ENCODE measurements at places on chromosomes 7 and 10. TPM values are rescaled to one million over a fixed set of nuclear protein-coding genes. Genes with fewer than 3 reads are reported as not detected.

DNA sequence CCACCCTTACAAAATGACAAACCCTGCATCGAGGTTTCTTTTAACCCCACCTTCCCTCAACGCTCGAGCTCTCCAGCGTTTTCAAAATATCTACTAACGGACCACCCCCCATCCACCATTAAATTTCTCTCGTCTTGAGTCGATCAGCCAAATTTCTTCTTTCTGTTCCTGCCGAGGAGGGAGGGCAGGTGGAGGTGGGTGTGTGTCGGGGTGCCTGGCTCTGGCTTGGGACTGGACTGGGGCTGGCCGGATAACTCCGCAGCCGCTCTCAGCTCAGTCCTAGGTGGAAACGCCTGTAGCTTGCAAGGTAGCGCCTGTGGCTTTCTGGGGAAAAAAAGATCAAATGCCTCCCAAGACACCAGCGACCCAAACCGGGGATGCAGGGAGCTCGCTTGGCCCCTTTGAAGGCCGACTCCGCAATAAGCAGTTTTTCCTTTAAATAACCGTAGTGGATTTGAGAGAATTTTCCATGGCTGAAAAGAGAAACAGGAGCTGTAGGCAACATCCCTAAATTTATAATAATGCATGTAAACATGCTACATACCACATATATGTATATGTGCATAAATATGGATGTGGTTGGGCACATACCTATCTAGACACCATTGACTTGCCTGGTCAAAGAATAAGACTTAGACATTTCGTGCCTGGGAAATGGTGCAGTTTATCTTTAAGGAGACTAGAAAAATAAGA, 1.9 kb upstream of the TMEM178B start:
- peaks cover 12% of the 10 kb centered on the region for H3K36me3 ChIP-seq
- peak overlapping the region; percentile 82 for H3K4me3 ChIP-seq
- peaks cover 16% of the 10 kb centered on the region for H3K4me1 ChIP-seq
- peaks cover 46% of the 10 kb centered on the region for H3K27me3 ChIP-seq

DNA sequence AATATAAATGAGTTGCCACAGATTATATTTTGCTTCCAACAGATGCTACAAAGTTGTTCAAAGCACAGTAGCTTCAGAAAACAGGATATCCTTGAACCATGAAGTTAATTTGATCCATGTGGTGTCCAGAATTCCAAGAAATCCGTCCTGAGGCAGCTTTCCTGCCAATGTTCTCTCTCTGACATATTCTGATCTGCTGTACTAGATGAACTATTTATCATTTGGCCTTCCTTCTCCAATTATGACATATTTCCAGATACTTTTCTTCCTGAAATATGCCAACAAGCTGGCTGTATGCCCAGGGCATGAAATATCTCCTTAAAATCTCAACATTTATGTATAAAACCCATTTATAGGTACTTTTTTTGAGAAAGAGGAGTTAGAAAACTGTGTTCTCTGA, 141.1 kb downstream of the SPAG6 start:
- no peak overlapping the region for H3K27ac ChIP-seq
- H3K36me3 ChIP-seq = no peaks in the 10 kb centered on the region
- H3K27me3 ChIP-seq = peaks cover 6% of the 10 kb centered on the region
- DNase-seq = no peak
- H3K4me1 ChIP-seq = peaks cover 16% of the 10 kb centered on the region

DNA sequence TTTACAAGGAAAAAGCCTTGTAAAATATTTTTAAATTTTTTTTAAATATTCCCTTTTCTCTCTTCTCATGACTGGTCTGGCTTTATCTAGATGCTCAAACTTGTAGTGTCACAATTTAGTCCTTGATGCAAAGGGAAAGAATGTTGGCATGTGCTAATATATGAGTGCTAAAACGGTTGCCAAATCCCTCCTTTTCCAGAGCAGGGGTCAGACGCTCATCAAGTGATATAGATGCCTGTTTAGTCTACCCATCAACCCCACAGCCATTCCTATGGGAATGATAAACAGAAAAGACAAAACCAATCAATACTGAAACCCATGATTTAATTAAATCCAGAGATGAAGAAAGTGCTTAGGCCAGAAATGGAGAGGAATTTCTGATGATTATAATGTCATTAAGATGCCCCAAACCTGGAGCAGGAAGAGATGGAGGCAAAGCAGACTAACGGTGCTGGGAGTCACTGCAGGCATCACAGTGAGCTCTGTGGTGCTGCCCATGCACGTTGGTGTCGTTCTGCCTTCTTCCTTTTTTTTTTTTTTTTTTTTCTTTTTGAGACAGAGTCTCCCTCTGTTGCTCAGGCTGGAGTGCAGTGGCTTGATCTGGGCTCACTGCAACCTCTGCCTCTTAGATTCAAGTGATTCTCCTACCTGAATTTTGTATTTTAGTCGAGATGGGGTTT, 210.1 kb upstream of the STK17A start:
- no peaks in the 10 kb centered on the region for H3K36me3 ChIP-seq
- no peak overlapping the region for H3K27ac ChIP-seq
- no peaks in the 10 kb centered on the region for H3K4me1 ChIP-seq

GRCh38 chr10:133335246-133336117, 1.2 kb downstream of the CALY start:
- no peak for DNase-seq
- H3K27ac ChIP-seq = no peak overlapping the region
- H3K4me3 ChIP-seq = peak overlapping the region; percentile 80
- H3K27me3 ChIP-seq = peaks cover 29% of the 10 kb centered on the region
- H3K36me3 ChIP-seq = no peaks in the 10 kb centered on the region

- H3K27me3 ChIP-seq = no peaks in the 10 kb centered on the region
- no peak overlapping the region for H3K4me3 ChIP-seq
- no peak for DNase-seq
- H3K36me3 ChIP-seq = no peaks in the 10 kb centered on the region
- H3K4me1 ChIP-seq = peaks cover 7% of the 10 kb centered on the region
- no peak overlapping the region for H3K27ac ChIP-seq
Observed at GRCh38 chr10:129780901-129781795, 182.9 kb downstream of the EBF3 start.

- H3K4me3 ChIP-seq = no peak overlapping the region
- H3K27me3 ChIP-seq = peaks cover 22% of the 10 kb centered on the region
- H3K27ac ChIP-seq = no peak overlapping the region
- DNase-seq = no peak
- H3K36me3 ChIP-seq = no peaks in the 10 kb centered on the region
Observed at GRCh38 chr10:98023024-98023423, 7.4 kb downstream of the CRTAC1 start.

Gene PTN
- not detected for total RNA-seq

DNA sequence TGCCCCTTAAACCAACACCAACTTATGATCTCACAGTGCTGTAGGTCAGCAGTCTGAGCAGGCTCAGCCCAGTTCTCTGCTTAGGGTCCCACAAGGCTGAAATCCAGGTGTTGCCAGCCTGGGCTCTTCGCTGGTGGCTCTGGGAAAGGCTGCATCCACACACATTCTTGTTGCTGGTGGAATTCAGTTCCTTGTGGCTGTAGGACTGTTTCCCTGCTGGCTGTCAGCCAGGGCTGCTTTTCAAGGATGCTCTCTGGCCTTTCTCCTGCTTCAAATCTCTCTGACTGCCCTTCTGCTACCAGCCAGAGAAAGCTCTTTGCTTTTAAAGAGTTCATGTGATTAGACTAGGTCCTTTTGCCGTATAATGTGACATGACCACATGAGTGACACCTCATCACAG, 15.3 kb downstream of the POLL start:
- H3K27me3 ChIP-seq = peaks cover 8% of the 10 kb centered on the region
- H3K4me3 ChIP-seq = no peak overlapping the region
- no peak for DNase-seq
- no peaks in the 10 kb centered on the region for H3K4me1 ChIP-seq

GRCh38 chr10:75512203-75512933, 80.9 kb downstream of the LRMDA start:
- H3K36me3 ChIP-seq = no peaks in the 10 kb centered on the region
- H3K4me1 ChIP-seq = peaks cover 15% of the 10 kb centered on the region
- H3K27me3 ChIP-seq = peaks cover 31% of the 10 kb centered on the region
- no peak for DNase-seq

Gene FAM180A
- not detected for total RNA-seq

DNA sequence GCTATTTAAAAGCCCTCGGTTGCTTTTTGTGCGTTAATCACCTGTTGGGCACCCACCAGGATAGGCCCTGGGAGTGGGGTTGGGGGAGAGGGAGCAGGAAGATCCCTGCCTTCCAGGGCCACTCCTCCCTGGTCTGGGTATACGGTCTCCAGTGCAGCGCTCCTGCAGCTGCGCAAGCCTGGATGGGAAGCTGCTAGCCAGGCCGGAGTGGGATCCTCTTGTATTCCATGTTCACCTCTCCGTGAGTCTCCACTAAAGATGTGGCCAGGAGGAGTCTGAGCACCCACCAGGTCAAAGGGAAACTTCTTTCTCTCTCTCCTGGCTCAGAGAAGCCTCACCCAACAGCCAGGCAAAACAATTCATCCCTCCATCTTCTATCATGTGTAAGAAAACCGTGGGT, 78.8 kb upstream of the ANLN start:
- H3K27me3 ChIP-seq = peaks cover 11% of the 10 kb centered on the region
- peaks cover 4% of the 10 kb centered on the region for H3K4me1 ChIP-seq
- no peak for DNase-seq
- no peaks in the 10 kb centered on the region for H3K36me3 ChIP-seq
- no peak overlapping the region for H3K27ac ChIP-seq
- no peak overlapping the region for H3K4me3 ChIP-seq

DNA sequence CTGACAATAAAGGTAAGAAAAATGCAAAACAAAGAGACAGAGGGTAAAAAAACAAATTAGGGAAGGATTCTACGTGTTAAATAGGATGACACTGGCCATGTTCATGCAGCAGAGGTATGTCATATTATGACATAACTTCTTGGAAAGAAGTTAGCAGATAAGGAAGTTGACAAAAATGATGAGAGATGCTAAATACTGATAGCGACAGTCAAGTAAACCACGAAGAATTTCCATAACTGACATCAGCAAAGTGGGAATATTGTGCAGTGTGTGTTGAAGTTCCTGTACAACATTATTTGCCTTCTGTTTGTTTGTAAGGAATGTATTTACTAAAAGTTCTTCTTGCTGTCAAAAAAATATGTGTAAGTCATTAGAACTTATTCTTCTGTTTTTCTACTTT, 29.5 kb downstream of the MDH2 start:
- peaks cover 3% of the 10 kb centered on the region for H3K27me3 ChIP-seq
- no peaks in the 10 kb centered on the region for H3K36me3 ChIP-seq
- H3K4me1 ChIP-seq = peaks cover 12% of the 10 kb centered on the region
- DNase-seq = no peak
- no peak overlapping the region for H3K4me3 ChIP-seq
- no peak overlapping the region for H3K27ac ChIP-seq

DNA sequence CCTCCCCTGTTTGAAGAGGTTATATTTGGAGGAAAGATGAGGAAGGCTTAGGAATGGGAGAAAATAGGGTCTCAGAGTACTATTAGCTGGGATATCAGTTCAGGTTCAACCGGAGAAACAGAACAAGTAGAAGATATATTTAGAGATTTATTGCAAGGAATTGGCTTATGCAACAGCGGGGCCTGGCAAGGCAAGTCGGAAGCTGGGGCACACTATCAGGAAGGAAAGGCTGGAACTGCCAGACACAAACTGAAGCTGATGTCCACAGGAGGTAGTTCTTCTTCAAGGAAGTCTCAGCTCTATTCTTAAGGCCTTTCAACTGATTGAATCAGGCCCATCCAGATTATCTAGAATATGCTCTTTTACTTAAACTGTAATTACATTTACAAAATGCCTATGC, 939.6 kb upstream of the C7orf33 start:
- H3K4me1 ChIP-seq = no peaks in the 10 kb centered on the region
- no peak for DNase-seq
- no peak overlapping the region for H3K27ac ChIP-seq
- H3K27me3 ChIP-seq = no peaks in the 10 kb centered on the region

Gene SLC29A3
- total RNA-seq = 3.6 TPM

DNA sequence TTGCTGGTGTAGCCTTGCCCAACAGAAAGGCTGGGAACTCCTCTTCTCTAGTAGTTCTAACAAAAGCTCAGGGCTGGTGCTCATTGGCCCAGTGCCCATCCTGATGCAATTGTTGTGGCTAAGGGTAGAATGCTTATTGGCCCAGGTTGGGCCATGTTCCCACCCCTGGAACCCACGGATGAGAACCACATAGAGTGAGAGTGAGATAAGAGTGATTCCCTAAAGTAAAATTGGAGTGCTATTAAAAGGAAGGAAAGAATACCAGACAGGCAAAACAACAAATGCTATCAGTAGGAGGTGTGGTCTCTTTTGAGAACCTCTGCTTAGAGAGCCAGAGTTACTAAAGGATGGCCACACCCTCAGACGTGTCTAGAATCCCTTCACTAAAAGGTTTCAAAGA, 49.2 kb downstream of the LGI1 start:
- DNase-seq = no peak
- H3K27me3 ChIP-seq = peaks cover 31% of the 10 kb centered on the region
- no peaks in the 10 kb centered on the region for H3K36me3 ChIP-seq
- H3K4me1 ChIP-seq = no peaks in the 10 kb centered on the region
- H3K27ac ChIP-seq = no peak overlapping the region

Gene KIN
- total RNA-seq = 13.4 TPM

- peaks cover 78% of the 10 kb centered on the region for H3K4me1 ChIP-seq
- H3K4me3 ChIP-seq = peak overlapping the region; percentile 54
- H3K27me3 ChIP-seq = no peaks in the 10 kb centered on the region
- DNase-seq = no peak
- H3K36me3 ChIP-seq = peaks cover 4% of the 10 kb centered on the region
- H3K27ac ChIP-seq = peak overlapping the region; percentile 70
Observed at GRCh38 chr10:26781797-26782196, 79.0 kb downstream of the ABI1 start.

GRCh38 chr10:62045765-62046521, 144.4 kb downstream of the ARID5B start:
- peaks cover 74% of the 10 kb centered on the region for H3K4me1 ChIP-seq
- no peak for DNase-seq

- H3K4me3 ChIP-seq = no peak overlapping the region
- peaks cover 10% of the 10 kb centered on the region for H3K27me3 ChIP-seq
- H3K4me1 ChIP-seq = no peaks in the 10 kb centered on the region
Observed at GRCh38 chr10:66931340-66931948, 5.6 kb downstream of the LRRTM3 start.

Gene FOXI2
- total RNA-seq = not detected

DNA sequence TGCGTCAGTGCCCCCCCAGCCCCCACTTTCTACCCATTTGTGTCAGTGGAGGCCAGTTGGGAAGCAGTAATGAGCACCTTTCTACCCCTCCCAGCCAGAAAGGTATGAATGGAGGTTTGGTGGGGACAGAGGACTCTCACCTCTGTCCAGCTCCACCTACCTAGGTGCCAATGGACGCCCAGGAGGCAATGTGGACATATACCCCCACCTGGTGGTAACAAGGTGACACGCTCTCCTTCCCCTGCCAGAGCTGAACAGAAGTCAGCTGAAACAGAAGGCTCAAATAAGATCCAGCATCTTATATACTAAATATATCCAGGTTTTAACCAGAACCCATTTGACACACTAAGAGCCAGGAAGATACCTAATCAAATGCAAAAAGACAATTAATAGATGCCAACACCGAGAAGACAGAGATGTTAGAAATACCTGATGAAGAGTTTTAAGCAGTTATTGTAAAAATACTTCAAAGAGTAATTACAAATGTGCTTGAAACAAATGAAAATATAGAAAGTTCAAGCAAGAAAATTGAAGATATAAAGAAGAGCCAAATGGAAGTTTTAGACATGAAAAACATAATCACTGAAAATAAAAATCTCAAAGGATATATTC, 18.4 kb upstream of the SORCS3 start:
- no peaks in the 10 kb centered on the region for H3K4me1 ChIP-seq
- no peak overlapping the region for H3K4me3 ChIP-seq
- no peak for DNase-seq
- H3K27ac ChIP-seq = no peak overlapping the region
- H3K27me3 ChIP-seq = peaks cover 64% of the 10 kb centered on the region

GRCh38 chr7:3682028-3682710, 381.1 kb downstream of the SDK1 start:
- DNase-seq = no peak
- no peaks in the 10 kb centered on the region for H3K4me1 ChIP-seq
- H3K27me3 ChIP-seq = peaks cover 33% of the 10 kb centered on the region
- H3K27ac ChIP-seq = no peak overlapping the region
